ENCODE measurements at places on chromosomes 4 and X. TPM values are rescaled to one million over a fixed set of nuclear protein-coding genes. Genes with fewer than 3 reads are reported as not detected.

Gene MRFAP1
- total RNA-seq, result 139 TPM

GRCh38 chr4:1200425-1201035 is 28.1 kb upstream of the SPON2 start:
- H3K27me3 ChIP-seq, result no peaks in the 10 kb centered on the region
- DNase-seq, result no peak
- H3K4me1 ChIP-seq, result peaks cover 59% of the 10 kb centered on the region
- peak overlapping the region; percentile 85 for H3K4me3 ChIP-seq
- peaks cover 14% of the 10 kb centered on the region for H3K36me3 ChIP-seq

DNA sequence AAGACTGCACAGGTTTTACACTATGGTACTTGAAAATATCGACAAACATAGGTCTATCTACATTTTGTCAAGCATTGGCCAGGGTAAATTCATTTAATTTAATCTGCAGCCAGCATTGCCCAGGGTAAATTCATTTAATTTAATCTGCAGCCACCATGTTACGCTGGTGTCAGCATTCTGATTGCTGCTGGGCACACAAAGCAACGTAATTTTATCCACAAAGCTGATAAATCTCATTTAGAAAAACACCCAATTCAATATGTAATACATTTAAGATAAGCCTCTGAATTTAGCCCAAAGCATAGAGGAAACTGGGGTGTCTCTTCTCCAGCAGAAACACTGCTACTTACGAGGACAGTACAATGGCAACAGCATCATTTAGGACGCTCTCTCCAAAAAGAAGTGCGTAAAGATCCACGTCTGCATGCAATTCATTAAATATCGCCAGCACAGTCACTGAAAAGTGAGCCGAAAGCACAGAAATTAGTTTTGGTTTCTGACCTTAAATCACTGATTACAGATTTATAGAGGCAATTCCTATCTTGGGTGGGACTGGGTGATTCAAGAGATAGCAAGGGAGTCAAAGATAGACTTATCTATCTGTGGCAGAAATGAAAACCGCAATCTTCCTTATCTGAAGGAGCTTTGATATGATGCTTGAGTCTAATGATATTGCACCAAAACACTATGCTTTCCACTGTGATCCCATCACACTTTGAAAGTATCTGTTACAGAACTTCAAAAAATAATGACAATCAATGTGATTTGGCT is 88.8 kb downstream of the CHST7 start:
- no peak overlapping the region for H3K4me3 ChIP-seq
- H3K36me3 ChIP-seq, result no peaks in the 10 kb centered on the region
- no peak for DNase-seq
- no peak overlapping the region for H3K27ac ChIP-seq

Gene STBD1
- 0.62 TPM for total RNA-seq

GRCh38 chr4:100641336-100641735 is 123.5 kb upstream of the EMCN start:
- no peak for DNase-seq
- no peaks in the 10 kb centered on the region for H3K27me3 ChIP-seq
- no peak overlapping the region for H3K4me3 ChIP-seq
- no peak overlapping the region for H3K27ac ChIP-seq
- no peaks in the 10 kb centered on the region for H3K36me3 ChIP-seq

DNA sequence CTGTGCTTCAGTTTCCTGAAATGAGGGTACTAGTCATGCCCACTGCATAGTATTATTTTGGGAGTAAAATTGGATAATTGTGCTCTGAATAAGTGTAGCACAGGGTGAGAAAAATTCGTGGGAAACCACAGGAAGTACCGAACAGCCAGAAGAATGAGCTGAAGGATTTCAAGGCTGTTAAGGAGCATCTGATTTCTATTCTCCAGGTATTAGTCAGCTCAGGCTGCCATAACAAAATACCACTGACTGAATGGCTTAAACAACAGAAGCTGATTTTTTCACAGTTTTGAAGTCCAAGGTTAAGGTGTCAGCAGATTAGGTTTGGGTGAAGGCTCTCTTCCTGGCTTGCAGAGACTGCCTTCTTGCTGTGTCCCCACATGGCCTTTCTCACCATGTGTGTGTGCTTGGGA is 41.9 kb downstream of the WWC2 start:
- no peaks in the 10 kb centered on the region for H3K27me3 ChIP-seq
- DNase-seq, result no peak
- no peak overlapping the region for H3K27ac ChIP-seq
- H3K36me3 ChIP-seq, result no peaks in the 10 kb centered on the region

Gene SLC16A2
- total RNA-seq, result not detected

DNA sequence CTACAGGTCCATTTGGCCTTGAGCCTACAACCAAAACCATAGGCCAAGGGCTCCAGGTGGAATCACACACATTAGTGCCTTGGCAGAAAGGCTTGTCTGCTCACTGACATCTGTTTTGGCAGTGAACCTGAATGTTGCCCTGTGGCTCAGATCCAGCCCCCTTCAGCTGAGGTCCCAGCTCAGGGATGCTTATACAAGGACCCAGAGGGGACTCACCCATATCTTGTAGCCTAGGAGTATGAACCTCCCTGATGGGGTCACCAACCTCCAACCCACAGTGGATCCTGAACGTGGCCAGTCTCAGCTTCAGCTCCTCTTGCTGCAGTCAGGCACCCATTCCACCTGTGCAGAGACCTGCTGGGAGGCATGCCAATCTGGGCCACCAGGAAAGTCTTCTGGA is 50.8 kb upstream of the HMX1 start:
- DNase-seq, result no peak
- no peaks in the 10 kb centered on the region for H3K36me3 ChIP-seq
- no peaks in the 10 kb centered on the region for H3K4me1 ChIP-seq
- H3K4me3 ChIP-seq, result no peak overlapping the region
- H3K27me3 ChIP-seq, result no peaks in the 10 kb centered on the region

DNA sequence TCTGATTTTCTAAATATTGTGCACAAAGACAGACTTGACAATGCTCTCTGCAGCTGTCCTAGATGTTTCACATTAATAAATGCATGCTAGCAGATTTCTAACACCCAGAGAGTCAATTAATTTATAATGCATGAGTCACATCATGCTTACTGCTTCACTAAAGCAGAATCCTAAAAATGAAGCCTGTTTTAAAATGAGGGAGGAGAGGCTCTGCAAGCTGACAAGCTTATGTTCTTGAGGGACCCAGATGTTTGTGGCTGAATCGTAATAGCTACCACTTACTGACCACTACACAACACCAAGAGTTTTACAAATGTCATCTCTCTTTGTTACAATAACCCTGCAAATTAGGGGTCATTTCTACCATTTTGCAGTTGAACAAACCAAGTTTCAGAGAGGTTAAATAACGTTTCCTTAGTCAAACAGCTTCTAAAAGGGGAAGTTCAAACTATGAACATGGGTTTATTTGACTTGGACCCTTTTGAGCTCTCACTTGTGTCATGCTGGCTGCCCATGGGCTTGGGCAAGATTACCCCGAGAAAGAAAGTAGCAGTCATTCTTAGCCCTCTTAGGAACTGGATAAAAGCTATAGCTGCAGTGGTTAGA is 262.7 kb upstream of the ETNPPL start:
- H3K36me3 ChIP-seq, result no peaks in the 10 kb centered on the region
- no peaks in the 10 kb centered on the region for H3K27me3 ChIP-seq
- H3K4me1 ChIP-seq, result no peaks in the 10 kb centered on the region
- no peak for DNase-seq
- no peak overlapping the region for H3K27ac ChIP-seq

GRCh38 chr4:88779431-88779830 is 81.8 kb upstream of the NAP1L5 start:
- H3K27ac ChIP-seq, result no peak overlapping the region
- no peaks in the 10 kb centered on the region for H3K4me1 ChIP-seq
- no peak overlapping the region for H3K4me3 ChIP-seq
- H3K36me3 ChIP-seq, result no peaks in the 10 kb centered on the region

GRCh38 chr4:48255072-48255958 is 14.3 kb downstream of the TEC start:
- no peaks in the 10 kb centered on the region for H3K4me1 ChIP-seq
- no peak overlapping the region for H3K27ac ChIP-seq
- H3K27me3 ChIP-seq, result no peaks in the 10 kb centered on the region
- DNase-seq, result no peak

Gene GAGE13
- not detected for total RNA-seq

Gene POU3F4
- not detected for total RNA-seq

DNA sequence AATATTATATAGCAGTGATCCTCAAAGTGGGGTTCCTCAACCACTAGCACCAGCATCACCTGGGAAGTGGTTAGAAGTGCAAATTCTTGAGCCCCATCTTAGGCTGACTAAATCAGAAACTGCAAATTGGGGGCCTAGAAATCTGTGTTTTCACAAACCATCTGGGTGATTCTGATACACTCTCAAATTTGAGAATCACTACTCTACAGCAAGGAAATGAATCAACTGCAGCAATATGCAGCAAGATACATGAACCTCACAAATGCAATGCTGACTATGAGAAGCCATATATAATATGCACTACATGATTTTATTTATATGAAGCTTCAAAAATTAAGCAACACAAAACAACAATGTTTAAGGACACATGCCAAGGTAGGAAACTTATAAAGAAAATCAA is 36.2 kb upstream of the IRS4 start:
- no peak for DNase-seq
- no peaks in the 10 kb centered on the region for H3K27me3 ChIP-seq
- H3K27ac ChIP-seq, result no peak overlapping the region
- H3K4me3 ChIP-seq, result no peak overlapping the region
- no peaks in the 10 kb centered on the region for H3K36me3 ChIP-seq
- H3K4me1 ChIP-seq, result no peaks in the 10 kb centered on the region

Gene NXF2B
- not detected for total RNA-seq

Gene MAGEA2B
- not detected for total RNA-seq

GRCh38 chrX:150940844-150941495 is 42.2 kb upstream of the HMGB3 start:
- H3K27me3 ChIP-seq, result no peaks in the 10 kb centered on the region
- DNase-seq, result no peak
- no peaks in the 10 kb centered on the region for H3K36me3 ChIP-seq

Gene MAGEA10
- total RNA-seq, result not detected

- DNase-seq, result no peak
- no peaks in the 10 kb centered on the region for H3K27me3 ChIP-seq
- no peak overlapping the region for H3K4me3 ChIP-seq
- H3K27ac ChIP-seq, result no peak overlapping the region
- H3K36me3 ChIP-seq, result no peaks in the 10 kb centered on the region
These were observed 95.9 kb upstream of the RPS6KA3 start for GRCh38 chrX:20362268-20363267.

GRCh38 chrX:138128027-138128671 is 562.2 kb downstream of the ZIC3 start:
- H3K4me3 ChIP-seq, result no peak overlapping the region
- no peaks in the 10 kb centered on the region for H3K36me3 ChIP-seq
- H3K27ac ChIP-seq, result no peak overlapping the region
- no peaks in the 10 kb centered on the region for H3K27me3 ChIP-seq

GRCh38 chr4:123659730-123660129 is 263.1 kb downstream of the SPRY1 start:
- DNase-seq, result no peak
- no peaks in the 10 kb centered on the region for H3K4me1 ChIP-seq
- no peaks in the 10 kb centered on the region for H3K36me3 ChIP-seq
- H3K27me3 ChIP-seq, result no peaks in the 10 kb centered on the region
- no peak overlapping the region for H3K27ac ChIP-seq
- H3K4me3 ChIP-seq, result no peak overlapping the region

DNA sequence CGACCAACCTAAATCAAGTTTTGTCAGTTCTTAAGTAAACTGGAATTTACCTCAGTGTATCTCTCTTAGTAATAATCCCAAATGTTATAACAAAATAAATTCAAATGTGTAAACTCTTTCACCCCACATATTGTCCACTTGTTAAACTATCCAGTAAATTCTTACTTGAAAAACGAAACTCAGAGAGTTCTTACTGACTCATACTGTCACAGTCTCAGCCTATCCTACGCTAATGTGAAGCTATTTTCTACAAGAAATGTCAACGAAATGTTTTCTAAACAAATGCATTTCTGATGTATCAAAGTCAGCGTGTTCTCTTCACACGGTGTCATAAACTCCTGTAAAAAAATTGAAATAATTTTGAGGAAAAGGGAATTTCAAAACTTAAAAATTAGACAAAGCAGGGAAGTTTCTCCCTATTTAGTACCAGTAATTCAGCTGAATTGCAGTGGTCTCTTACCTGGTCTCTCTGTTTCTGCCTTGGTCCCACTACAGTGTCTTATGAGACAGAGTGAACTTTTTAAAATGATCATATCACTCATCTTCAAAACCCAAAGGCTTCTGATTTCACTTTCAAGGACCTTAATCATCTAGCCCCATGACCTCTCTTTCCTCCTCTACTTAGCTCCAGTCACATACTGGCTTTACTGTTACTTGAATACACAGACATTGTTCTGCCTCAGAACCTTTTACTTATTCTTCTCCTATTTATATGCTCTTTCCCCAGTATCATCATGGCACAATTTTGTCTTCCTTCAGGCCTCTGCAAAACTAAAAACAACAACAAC is 63.3 kb downstream of the DCAF8L1 start:
- no peaks in the 10 kb centered on the region for H3K36me3 ChIP-seq
- no peak overlapping the region for H3K27ac ChIP-seq
- no peaks in the 10 kb centered on the region for H3K4me1 ChIP-seq
- no peak overlapping the region for H3K4me3 ChIP-seq
- H3K27me3 ChIP-seq, result no peaks in the 10 kb centered on the region
- no peak for DNase-seq

Gene EXOC1L
- total RNA-seq, result not detected

Gene TMEM144
- 0.38 TPM for total RNA-seq

Gene INTS6L
- total RNA-seq, result 29.7 TPM

DNA sequence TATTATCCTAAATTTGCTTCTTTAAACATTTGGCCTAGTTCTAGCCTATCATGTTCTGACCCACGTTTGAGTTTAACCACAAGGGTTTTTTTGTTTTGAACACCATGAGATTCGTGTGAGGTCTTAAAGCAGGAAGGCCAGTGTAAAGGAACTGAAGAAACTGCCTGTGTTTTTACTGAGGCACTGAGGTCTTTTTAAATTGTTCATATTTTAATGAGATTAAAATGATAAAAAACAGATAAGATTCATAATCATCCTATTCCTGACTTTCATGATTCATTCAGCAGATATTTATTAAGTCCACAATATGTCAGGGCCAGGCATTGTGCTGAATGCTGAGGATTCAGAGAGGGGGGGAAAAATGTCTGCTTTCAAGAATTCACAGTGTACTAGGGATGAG is 3.2 kb downstream of the RPS6KA3 start:
- peaks cover 8% of the 10 kb centered on the region for H3K4me1 ChIP-seq

DNA sequence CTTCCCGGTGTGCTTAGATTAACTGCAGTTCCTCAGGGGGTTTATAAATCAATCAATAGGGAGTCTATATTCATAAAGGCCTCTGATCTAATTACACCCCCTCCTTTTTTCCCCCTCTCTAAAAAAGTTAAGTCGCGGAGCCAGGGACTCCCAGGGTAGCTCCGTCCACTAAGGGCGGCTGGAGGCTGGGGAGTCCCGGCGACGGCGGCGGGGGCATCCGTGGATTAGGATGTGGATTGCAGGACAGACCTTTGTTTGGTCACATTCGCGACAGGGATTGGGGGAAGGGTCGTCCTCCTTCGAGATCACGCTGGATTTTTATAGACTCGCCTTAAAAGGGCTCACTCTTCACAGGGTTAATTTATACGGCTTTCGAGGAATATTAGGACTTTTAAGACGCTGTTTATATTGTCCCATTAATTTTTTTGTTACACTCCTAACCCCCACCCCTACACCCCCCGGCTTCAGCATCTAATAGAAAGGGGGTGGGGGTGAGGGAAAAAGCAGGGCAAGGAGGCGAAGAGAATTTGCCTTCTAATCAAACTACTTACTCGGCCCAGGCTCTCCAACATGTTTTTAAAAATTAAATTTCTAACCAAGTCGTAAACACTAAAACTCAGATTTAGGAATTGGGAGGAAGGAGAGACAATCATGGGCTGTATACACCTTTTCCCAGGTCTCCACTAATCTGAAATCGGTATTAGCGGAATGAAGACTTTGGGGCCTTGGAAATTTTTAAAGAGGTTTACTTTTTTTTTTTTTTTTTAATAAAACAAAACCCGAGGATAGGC is 8.5 kb downstream of the PITX2 start:
- no peaks in the 10 kb centered on the region for H3K4me1 ChIP-seq
- no peak overlapping the region for H3K27ac ChIP-seq
- no peak overlapping the region for H3K4me3 ChIP-seq
- peaks cover 9% of the 10 kb centered on the region for H3K27me3 ChIP-seq
